Right atrium auricular region (tissue), 2 donors: ENCODE measurements at places on chromosomes 1 and 21. TPM values are rescaled to one million over a fixed set of nuclear protein-coding genes. Genes with fewer than 3 reads are reported as not detected.

- H3K27me3 ChIP-seq = no peaks in the 10 kb centered on the region
- H3K4me3 ChIP-seq = no peak overlapping the region
- DNase-seq = no peak
Measured at GRCh38 chr1:218865591-218865990, 308.1 kb upstream of the LYPLAL1 start.

The HCRTR1 gene
- 0.43 TPM for total RNA-seq

GRCh38 chr1:192476802-192477298 lies 98.7 kb upstream of the RGS1 start:
- H3K27me3 ChIP-seq = no peaks in the 10 kb centered on the region
- no peaks in the 10 kb centered on the region for H3K36me3 ChIP-seq
- H3K4me3 ChIP-seq = peak overlapping the region; percentile 5
- DNase-seq = peak; percentile 84

GRCh38 chr21:40049031-40049930 lies 182.0 kb downstream of the PCP4 start:
- no peaks in the 10 kb centered on the region for H3K27me3 ChIP-seq
- no peak overlapping the region for H3K4me3 ChIP-seq
- no peaks in the 10 kb centered on the region for H3K36me3 ChIP-seq
- H3K27ac ChIP-seq = no peak overlapping the region
- no peak for DNase-seq
- H3K4me1 ChIP-seq = no peaks in the 10 kb centered on the region

The RPL11 gene
- 585 TPM for total RNA-seq

DNA sequence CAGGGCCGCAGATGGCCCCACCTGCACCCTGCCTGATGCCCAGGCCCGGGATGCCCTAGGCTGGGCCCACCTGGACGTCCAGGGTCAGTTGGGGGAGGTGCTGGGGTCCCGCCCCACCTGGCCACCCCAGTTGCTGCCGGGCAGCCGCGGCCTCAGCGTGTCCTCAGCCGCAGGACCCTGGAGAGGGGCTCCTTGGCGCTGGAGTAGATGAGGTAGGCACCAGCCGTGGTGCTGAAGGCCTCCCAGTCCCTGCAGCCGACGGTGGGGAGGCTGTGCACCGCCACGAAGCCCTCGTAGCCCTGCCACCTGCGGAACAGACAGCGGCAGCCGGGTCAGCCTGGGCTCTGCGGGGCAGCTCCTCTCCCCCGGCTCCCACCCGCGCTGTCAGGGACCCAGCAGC lies 40.4 kb downstream of the KRTAP10-1 start:
- H3K27me3 ChIP-seq = no peaks in the 10 kb centered on the region
- H3K36me3 ChIP-seq = no peaks in the 10 kb centered on the region
- no peak overlapping the region for H3K4me3 ChIP-seq

The FAM78B gene
- total RNA-seq = 2.9 TPM

DNA sequence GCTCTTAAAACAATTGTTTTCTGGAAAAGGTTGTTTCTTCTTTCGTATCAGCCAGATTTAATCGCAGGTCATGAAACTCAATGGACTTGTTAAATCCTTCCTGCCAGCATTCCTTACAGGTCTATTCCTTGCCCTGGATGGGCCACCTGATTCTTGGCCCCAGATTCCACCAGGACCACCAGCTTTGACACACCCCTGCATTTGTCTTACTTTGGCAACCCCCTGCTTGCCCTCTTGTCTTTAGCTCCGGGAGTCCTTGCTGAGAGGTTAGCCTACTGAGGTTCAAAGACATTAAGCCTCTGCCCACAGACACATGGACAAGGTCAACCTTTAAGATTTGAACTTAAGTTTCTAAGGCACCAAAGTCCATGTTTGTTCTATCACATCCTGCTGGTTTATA lies 27.1 kb upstream of the DAB1 start:
- DNase-seq = no peak
- H3K4me3 ChIP-seq = no peak overlapping the region
- no peaks in the 10 kb centered on the region for H3K27me3 ChIP-seq
- H3K36me3 ChIP-seq = no peaks in the 10 kb centered on the region
- no peaks in the 10 kb centered on the region for H3K4me1 ChIP-seq

The INKA2 gene
- 23.4 TPM for total RNA-seq

- no peaks in the 10 kb centered on the region for H3K27me3 ChIP-seq
- no peaks in the 10 kb centered on the region for H3K36me3 ChIP-seq
- DNase-seq = no peak
- H3K4me3 ChIP-seq = no peak overlapping the region
- H3K27ac ChIP-seq = no peak overlapping the region
Measured at GRCh38 chr1:53516181-53516580, 57.0 kb downstream of the DMRTB1 start.
